ENCODE measurements at places on chromosomes 11 and 22. TPM values are rescaled to one million over a fixed set of nuclear protein-coding genes. Genes with fewer than 3 reads are reported as not detected.

Gene LMO2
- total RNA-seq: not detected

Gene SLC29A2
- total RNA-seq: under 0.01 TPM

Gene CHRM1
- total RNA-seq: not detected

Gene GPR83
- under 0.01 TPM for total RNA-seq

Gene RAB3IL1
- total RNA-seq: 0.72 TPM

- H3K27ac ChIP-seq: peak overlapping the region; percentile 33
- H3K4me1 ChIP-seq: peaks cover 27% of the 10 kb centered on the region
- DNase-seq: no peak
- H3K36me3 ChIP-seq: no peaks in the 10 kb centered on the region
These were observed 13.7 kb upstream of the CDKN1C start for GRCh38 chr11:2899080-2899783.

- no peaks in the 10 kb centered on the region for H3K27me3 ChIP-seq
- no peak for DNase-seq
- no peak overlapping the region for H3K4me3 ChIP-seq
- no peak overlapping the region for H3K27ac ChIP-seq
- no peaks in the 10 kb centered on the region for H3K4me1 ChIP-seq
- no peaks in the 10 kb centered on the region for H3K36me3 ChIP-seq
These were observed 218.6 kb downstream of the FAT3 start for GRCh38 chr11:92443199-92443598.

Gene OR4X2
- total RNA-seq: not detected

DNA sequence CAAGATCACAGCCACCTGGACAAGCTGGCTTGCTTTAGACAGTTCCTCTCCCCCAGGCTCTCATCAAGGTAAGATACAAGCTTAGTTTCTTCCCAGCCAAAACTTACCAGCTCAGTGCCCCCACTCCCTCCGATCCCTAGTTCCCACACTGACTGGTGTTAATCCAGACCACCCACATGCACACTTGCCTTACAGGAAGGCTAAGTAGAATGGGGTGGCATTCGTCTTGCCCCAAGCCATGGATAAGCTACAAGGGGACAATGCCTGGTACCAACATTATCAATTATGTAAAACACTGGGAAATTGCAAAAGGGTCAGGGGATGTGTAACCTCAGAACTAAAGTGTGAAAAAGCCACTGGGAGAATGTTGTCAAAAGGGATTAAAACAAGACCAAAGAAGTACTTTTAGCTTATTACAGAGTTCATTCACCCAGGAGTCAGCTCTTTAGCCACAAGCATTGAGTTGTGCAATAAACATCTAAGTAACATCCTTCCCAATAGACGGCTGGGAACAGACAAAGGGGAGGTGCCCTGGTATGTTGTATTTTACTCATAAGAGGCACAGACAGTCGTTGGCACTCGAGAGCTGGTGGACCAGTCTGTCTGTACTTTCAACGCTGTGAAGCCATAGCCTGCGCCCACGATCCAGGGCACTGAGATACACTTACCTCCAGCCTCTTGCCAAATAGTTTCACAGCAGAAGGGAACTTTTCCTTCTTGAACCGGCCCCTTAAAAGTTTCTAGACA is 1.1 kb downstream of the DHCR7 start:
- H3K27ac ChIP-seq: no peak overlapping the region
- DNase-seq: peak; percentile 66
- peaks cover 6% of the 10 kb centered on the region for H3K36me3 ChIP-seq

Gene MS4A4E
- not detected for total RNA-seq

- H3K27ac ChIP-seq: peak overlapping the region; percentile 42
- no peaks in the 10 kb centered on the region for H3K27me3 ChIP-seq
- H3K4me3 ChIP-seq: peak overlapping the region; percentile 77
- DNase-seq: peak; percentile 62
These were observed 542 bp downstream of the GCAT start for GRCh38 chr22:37808294-37808657.

DNA sequence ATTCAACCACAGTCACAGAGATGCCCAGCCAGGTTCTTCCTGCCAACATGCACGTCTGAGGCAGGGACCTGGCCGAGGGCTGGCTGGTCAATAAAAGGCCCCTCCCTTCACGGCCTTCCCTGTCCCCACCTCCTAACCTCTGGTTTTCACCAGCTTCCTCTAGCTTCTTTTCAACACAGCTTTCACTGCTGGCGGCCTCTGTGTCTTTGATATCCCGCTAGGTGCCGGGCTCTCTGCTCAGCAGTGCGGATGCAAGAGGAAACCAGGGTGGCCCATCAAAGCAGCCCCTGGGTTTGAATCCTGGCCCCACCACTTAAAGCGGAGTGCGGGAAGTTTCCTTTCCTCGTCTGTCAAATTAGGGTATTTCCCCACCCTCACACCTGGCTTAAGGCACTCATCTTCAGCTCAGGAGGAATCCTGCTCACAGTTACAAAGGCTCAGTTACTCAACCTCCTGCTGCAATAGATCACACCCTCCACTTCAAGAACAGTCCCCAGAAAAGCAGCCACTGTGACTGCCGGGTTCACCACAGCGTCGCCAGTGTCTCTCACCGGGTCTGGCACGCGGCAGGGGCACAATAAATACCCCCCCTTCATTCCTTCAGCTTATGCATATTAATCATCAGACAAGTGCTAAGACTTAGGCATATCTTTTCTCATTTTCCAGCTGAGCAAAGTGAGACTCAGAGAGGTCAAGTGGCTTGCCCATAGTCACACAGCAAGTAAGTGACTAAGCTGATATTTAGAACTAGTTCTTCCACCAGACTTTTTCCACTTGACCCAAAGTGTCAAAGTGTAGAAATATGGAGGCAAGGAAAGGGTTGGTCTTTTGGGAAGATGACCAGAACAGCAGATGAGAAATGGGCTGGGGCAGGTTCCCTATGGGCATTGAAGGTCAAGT is 45.7 kb downstream of the TXN2 start:
- no peak overlapping the region for H3K4me3 ChIP-seq
- no peaks in the 10 kb centered on the region for H3K27me3 ChIP-seq
- peaks cover 34% of the 10 kb centered on the region for H3K4me1 ChIP-seq
- no peak overlapping the region for H3K27ac ChIP-seq
- no peak for DNase-seq

Gene RFPL2
- not detected for total RNA-seq

GRCh38 chr11:86814775-86815174 is 14.4 kb downstream of the PRSS23 start:
- peaks cover 18% of the 10 kb centered on the region for H3K4me1 ChIP-seq
- no peak overlapping the region for H3K4me3 ChIP-seq
- H3K36me3 ChIP-seq: no peaks in the 10 kb centered on the region
- DNase-seq: peak; percentile 67
- no peak overlapping the region for H3K27ac ChIP-seq

GRCh38 chr11:101091781-101092180 is 37.8 kb downstream of the PGR start:
- H3K27me3 ChIP-seq: no peaks in the 10 kb centered on the region
- H3K4me3 ChIP-seq: no peak overlapping the region
- no peak overlapping the region for H3K27ac ChIP-seq
- DNase-seq: no peak
- no peaks in the 10 kb centered on the region for H3K36me3 ChIP-seq

Gene SCO2
- 1.3 TPM for total RNA-seq

Gene OR51F2
- under 0.01 TPM for total RNA-seq

Gene SLC1A2
- 0.56 TPM for total RNA-seq

- H3K27ac ChIP-seq: no peak overlapping the region
- DNase-seq: peak; percentile 47
These were observed 8.6 kb upstream of the MMP8 start for GRCh38 chr11:102733232-102733875.

Gene CATSPERZ
- not detected for total RNA-seq

Gene UBQLN3
- total RNA-seq: not detected

DNA sequence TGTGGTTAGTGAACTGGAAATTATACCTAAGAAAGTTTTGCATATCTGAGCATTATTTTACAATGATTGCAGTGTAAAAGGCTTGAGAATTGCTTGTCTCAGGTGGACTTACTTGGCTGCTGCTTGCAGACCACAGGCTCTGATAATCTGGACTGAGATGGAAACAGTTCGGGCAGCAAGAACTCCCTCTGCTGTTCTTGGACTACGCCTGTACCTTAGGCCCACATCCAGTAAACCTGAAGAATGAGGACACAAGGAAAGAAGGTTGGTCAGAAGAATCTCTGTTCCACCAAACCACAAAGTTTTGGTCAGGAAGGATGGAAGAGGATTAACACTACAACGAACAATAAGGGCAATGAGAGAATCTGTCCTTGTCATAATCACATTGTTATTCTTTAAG is 80.1 kb downstream of the C2CD3 start:
- H3K27ac ChIP-seq: no peak overlapping the region
- no peak overlapping the region for H3K4me3 ChIP-seq
- DNase-seq: peak; percentile 29
- no peaks in the 10 kb centered on the region for H3K4me1 ChIP-seq
- H3K27me3 ChIP-seq: no peaks in the 10 kb centered on the region

DNA sequence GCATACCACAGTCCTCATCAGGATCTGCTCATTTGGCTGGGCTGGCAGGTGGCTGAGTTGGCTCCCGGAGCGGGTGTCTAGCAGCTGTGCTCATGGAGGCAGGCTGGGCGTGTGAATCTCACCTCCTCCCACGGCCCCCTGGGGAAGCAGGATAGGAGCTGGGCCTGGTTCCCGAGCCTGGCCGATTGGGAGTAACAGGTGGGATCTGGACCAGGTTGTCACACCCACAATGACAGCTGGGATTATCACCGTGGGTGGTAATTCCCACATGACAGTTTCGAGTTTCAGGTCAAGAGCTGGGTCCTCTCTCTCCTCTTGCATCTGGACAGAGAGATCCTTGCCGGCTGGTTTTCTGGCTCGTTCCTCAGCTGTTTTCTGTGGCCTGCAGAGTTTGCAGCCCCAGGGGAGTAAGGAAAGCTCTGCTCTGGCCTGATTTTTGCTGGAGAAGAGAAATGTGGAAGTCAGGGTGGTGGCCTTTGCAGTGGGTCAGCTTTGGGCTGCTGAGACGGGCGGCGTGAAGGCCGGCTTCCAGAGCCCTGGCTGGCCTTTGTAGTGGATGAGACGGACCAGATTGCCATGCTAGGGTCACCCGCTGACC is 57.0 kb downstream of the BCR start:
- peaks cover 16% of the 10 kb centered on the region for H3K4me1 ChIP-seq
- H3K4me3 ChIP-seq: no peak overlapping the region
- no peaks in the 10 kb centered on the region for H3K27me3 ChIP-seq
- H3K36me3 ChIP-seq: no peaks in the 10 kb centered on the region

GRCh38 chr11:27963370-27963769 is 144.6 kb downstream of the KIF18A start:
- no peak overlapping the region for H3K4me3 ChIP-seq
- no peaks in the 10 kb centered on the region for H3K4me1 ChIP-seq
- H3K27ac ChIP-seq: no peak overlapping the region
- DNase-seq: no peak
- H3K27me3 ChIP-seq: no peaks in the 10 kb centered on the region
- no peaks in the 10 kb centered on the region for H3K36me3 ChIP-seq

DNA sequence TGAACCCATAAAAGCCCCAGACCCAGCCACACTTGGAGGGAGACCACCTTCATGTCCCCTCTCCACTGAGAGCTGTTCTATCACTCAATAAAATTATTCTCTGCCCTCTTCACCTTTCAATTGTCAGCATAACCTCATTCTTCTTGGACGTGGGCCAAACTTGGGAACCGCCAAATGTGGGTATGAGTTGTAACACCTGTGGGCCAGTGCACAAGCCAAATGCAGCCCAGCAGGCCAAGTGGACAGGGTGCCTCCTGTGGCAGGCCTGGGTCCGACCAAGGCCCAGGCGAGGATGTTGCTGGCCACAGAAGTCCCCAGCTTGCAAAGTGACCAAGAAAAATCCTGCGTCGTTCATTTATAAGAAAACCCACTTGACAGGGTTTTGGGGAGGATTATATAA is 621.2 kb downstream of the METTL15 start:
- DNase-seq: no peak
- no peaks in the 10 kb centered on the region for H3K36me3 ChIP-seq

GRCh38 chr11:47641600-47642098 is 710 bp downstream of the MTCH2 start:
- peak overlapping the region; percentile 85 for H3K27ac ChIP-seq
- DNase-seq: no peak
- H3K4me3 ChIP-seq: peak overlapping the region; percentile 73
- H3K27me3 ChIP-seq: no peaks in the 10 kb centered on the region

DNA sequence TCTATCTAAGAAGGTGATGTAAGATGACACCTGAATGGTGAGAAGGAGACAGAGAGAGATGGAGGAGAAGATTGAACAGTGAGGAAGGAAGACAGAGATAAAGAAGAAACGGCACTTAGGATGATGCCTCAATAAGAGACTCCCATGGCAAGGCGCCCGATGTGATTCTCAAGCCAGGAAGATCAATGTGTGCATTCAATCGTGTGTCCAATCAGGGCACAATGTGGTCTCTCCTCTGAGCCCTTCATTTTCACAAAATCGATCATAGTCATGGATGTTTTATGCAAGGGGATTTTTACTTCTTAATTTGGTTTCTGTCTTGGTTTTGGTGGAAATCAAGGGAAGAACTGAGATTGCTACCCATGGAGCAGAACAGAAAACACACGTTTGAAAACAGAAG is 19.9 kb upstream of the TMPRSS13 start:
- no peaks in the 10 kb centered on the region for H3K36me3 ChIP-seq
- H3K27me3 ChIP-seq: peaks cover 9% of the 10 kb centered on the region
- H3K27ac ChIP-seq: no peak overlapping the region
- no peak for DNase-seq
- H3K4me3 ChIP-seq: no peak overlapping the region

Gene TIGD3
- not detected for total RNA-seq

DNA sequence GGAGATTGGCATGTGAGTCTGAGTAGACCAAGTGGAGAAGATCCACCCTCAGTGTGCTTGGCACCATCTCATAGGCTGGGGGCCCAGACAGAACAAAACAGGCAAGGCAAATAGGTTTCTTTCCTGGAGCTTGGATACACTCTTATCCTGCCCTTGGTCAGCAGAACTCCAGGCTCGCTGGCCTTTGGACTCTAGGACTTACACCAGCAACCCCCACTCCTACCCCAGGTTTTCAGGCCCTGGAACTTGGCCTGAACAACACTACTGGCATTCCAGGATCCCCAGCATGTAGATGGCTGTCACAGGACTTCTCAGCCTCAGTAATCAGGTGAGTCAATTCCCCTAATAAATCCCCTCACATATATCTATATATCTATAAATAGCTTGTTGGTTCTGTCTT is 637.7 kb downstream of the OPCML start:
- H3K27ac ChIP-seq: no peak overlapping the region
- H3K36me3 ChIP-seq: no peaks in the 10 kb centered on the region
- no peak for DNase-seq
- H3K4me3 ChIP-seq: no peak overlapping the region
- H3K4me1 ChIP-seq: peaks cover 3% of the 10 kb centered on the region
- no peaks in the 10 kb centered on the region for H3K27me3 ChIP-seq

DNA sequence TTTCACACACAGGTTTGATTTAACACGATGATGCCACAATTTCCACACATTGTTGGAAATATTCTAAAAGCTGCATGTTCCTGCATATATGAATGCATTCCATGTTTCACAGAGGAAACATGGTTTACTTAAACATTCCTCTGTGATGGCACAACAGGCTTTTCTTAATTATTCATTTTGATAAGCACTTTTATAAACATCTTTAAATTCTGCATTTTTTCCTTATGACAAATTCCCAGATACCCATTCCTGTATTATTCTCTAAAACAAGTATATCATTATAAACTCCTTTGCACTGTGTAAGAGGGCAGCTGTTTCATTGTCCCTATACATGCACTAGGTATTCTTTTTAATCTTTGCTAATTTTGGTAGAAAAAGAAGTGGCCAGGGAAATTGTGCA is 532.3 kb downstream of the SOX6 start:
- no peak overlapping the region for H3K4me3 ChIP-seq
- peak; percentile 77 for DNase-seq
- no peaks in the 10 kb centered on the region for H3K27me3 ChIP-seq
- no peaks in the 10 kb centered on the region for H3K36me3 ChIP-seq
- H3K4me1 ChIP-seq: peaks cover 20% of the 10 kb centered on the region

Gene H19
- total RNA-seq: not detected

Gene SIK3
- total RNA-seq: 17.2 TPM

Gene RAB6A
- total RNA-seq: 81.0 TPM
